GOT3 (cell line): ENCODE measurements at places on chromosomes 7 and 10.

DNA sequence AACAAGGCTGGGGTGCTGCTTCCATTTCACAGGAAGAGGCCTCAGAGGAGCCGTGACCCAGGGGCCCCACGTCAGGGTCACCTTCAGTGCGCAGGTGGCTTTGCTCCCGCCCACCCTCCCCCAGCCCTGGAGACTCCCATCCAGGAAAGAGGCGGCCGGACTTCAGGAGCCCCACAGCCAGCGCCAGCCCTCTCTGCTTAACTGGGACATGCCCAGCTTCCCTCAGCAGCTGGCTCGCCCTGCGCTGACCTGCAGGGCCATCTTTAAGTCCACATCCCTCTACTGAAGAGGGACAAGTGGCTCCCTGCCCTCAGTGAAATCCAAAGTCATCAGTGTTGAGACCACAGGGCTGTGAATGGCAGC is 141.9 kb upstream of the PPP2R2D start:
- no peak for DNase-seq

DNA sequence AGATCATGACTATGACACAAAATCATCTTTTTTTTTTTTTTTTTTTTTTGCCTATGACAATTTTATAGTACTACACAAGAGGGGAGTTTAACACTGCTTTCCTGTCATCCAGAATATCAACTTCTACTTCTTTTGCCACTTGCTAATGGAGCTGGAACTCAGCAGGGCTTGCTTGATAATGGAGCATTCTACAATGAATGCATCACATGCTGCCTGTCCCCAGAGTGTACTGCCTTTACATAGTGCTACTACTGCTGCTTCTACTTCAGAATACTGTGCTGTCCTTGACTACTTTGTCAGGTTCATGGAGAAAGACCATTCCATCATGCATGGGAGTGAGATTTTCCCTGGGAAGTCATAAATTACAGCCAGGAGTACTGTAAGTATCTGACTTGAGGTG is 338.6 kb upstream of the SEMA3A start:
- no peak for DNase-seq

DNA sequence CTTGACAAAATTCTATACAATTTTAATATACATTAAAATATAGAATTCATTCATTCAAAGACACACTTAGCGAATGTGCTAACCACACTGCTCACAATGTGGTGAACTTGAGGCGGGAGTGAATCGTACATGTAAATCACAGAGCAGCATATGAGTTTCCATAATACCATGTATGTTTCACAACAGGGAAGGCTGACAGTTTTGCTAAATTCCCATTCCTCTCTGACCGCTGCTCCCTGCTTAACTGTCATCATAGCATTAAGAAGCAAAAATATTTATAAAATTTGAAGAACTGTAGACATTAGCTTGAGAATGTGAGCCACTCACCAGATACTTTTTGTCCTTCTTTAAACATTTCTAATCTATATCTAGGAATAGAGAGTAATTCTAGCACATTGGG is 763.3 kb downstream of the MAGI2 start:
- no peak for DNase-seq

DNA sequence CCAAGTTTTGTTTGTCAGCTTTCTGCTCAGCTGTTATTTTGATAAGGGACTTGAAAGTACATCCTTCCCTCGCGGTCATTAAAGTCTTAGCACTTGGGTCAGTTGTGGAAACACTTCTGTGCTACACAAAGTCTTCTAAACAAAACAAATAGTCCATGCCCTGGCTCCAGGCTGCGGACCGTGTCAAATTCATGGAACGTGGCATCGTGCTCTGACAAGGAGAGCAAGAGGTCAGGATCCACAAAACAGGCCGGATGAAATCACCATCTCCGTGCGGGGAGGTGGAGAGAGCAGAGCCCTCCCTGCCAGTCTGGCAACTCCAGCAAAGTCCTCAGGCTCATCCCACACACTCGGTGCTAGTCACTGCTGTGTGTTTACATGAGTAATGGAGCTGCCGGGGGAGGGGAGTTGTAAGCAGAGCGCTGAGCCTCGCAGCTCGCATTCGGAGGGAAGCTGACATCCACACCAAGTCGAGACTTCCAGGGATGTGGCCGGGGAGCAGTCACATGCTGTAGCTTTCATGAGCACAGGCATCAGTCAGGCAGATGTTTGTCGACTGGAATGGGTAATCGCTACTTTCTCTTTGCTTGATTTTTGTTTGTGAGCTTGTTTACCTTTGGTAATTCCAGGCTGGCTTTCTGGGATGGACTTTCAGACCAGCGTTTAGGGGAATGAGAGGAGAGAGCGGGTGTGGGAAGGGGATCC is 147.6 kb downstream of the ARID5B start:
- peak; percentile 76 for DNase-seq

- no peak for DNase-seq
Measured at GRCh38 chr7:143811-144453, 48.4 kb upstream of the FAM20C start.

GRCh38 chr10:74156919-74157289 is 5.9 kb downstream of the ADK start:
- DNase-seq: no peak

GRCh38 chr7:44071726-44072363 is 6.5 kb upstream of the PGAM2 start:
- DNase-seq: no peak

DNA sequence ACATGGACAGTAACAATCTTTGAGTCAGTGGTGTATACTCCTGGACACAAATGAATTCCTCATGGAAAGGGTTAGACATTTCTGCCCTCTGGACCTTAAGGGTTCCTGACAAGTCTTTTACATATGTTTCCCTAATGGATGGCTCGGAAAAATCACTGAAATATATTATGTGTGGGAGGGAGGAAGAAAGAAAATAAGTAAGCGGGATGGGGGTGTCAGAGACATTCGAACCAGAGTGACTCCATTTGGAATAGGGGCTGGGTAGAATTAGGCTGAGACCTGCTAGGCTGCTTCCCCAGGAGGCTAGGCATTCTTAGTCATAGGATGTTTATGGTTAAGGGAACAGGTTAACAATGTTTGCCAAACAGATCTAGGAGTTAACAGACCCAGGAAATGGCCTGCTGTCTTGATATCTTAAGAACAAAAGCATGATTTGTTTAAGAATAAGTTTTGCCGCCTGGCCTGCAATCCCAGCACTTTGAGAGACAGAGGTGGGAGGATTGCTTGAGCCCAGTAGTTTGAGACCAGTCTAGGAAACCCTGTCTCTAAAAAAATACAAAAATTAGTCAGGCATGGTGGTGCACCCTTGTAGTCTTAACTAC is 1241.7 kb downstream of the TYW1 start:
- DNase-seq: no peak

- DNase-seq: no peak
Measured at GRCh38 chr7:28329661-28330363, 82.5 kb upstream of the CREB5 start.

- no peak for DNase-seq
Measured at GRCh38 chr10:70911386-70911785, 23.0 kb upstream of the PCBD1 start.

GRCh38 chr10:69968830-69969229 is 83.8 kb upstream of the MACROH2A2 start:
- no peak for DNase-seq

- no peak for DNase-seq
Measured at GRCh38 chr10:61986382-61986781, 84.9 kb downstream of the ARID5B start.

DNA sequence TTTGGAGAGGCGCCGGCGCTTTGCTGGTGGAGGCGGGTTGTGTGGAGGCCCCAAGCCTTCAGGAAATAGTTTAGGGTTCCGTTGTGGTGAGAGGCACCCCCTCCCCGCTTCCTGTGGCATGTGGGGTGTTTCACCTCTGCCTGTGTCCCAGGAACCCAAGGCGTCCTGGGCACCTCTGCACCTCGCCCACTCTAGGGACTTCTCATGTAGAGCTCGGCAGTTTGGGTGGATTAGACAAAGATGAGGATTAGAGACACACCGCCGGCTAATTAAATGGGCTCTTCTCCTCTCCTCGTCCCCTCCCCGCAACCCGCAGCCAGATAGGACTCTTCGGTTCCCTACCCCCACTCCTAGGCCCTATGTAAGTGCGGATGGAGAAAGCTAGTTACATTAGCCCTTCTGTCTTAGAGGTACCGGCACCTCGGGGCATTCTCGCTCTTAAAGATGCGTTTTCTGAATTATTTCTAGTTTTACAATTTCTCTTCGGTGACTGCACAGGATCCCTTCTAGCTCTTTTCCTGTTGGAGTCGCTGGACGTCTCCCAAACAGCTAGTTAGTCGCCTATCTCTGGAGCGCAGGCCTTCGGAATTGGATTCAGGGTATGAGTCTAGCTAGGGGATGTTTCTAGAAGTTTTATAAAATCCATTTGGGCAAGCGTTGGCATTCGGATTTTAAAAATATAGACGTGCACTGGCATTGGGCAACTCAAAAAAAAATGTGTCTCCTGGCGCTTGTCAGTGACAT is 7.8 kb downstream of the PTF1A start:
- DNase-seq: no peak

GRCh38 chr7:98641646-98642500 is 24.8 kb downstream of the NPTX2 start:
- no peak for DNase-seq

DNA sequence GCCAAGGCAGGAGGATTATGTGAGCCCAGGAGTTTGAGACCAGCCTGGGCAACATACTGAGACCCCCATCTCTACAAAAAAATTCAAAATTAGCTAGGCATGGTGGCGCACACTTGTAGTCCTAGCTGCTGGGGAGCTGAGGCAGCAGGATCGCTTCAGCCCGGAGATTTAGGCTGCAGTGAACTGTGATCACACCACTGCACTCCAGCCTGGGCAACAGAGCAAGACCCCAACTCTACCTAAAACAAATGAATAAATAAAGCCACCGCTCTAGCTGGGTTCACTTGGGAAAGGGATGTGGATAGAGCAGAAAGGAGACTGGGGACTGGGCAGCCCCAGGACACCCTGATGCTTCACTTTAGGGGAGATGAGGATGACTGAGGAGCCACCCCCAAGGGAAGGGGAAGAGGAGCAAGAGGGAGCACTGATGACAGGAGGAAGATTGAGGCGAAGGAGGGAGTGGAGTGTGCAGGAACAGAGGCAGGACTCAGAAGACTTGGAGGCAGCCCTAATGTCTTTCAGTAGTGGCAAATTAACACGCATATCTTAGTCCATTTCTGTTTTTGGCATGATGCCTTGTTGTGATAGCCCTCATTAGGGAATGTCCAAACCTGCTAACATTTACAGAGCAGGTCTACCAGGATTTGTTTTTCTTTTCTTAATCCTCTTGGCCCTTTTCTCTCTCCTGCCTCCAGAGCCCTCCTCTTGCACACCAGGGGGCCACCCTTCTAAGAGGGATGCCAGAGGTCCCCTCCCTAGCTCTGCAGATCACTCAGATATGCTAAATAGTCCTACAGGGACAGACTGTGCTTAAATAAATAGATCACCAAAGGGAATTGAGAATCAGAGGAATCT is 88.3 kb downstream of the C10orf105 start:
- no peak for DNase-seq

GRCh38 chr10:103781329-103782061 is 73.9 kb downstream of the SH3PXD2A start:
- DNase-seq: no peak

DNA sequence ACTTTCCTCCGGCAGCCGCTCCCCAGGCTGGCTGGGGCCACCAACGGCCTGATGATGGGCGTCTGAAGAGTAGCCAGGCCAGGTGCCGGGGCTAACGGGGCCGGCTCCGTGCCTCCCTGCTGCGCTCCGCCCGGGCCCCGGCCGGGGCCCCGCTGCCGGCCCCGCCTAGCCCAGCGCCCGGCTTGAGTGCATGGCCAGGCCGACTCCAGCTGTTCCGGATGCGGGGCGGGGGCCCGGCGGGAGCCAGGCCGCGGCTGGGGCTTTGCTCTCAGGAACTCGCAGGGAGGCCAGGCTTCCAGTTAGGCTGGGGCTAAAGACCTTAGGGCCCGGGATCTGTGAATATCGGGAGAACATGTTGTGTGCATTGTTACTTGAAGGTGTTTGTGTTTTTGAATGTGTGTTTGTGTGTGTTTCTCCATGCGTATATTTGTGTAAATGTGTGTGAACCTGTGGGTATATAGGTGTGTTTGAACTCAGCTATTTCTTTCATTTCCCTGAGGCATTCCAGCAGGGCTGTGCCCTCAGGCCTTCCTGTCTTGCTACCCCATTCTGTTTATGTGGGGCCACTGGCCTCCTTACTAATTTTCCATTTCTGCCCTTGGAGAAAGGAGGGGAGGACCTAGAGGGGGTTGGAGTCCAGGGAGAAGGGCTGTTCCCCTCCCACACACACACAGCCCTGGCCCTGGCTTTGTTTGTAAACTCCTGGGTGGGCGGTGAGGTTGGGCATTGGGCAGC is 1.1 kb upstream of the LBX1 start:
- no peak for DNase-seq

DNA sequence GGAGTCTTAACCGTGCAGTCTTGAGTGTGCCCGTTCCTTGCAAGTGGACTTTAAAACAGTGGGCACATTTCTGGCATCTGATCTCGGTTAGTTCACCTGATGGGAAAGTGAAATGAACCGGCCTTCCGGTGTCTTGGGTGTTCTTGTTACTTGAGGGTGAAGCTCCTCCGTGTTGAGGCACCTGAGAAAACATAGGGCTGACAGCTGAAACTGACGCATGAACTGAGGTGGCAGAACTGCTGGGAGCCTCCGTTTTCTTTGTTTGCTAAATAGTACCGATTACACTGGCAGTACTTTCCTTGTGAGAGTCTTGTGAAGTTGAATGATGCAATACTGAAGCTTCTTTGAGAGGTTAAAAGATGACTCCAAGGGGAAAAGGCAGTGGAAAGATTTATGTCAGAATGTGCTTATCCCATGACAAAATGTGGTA is 62.8 kb upstream of the SAMD8 start:
- DNase-seq: no peak

DNA sequence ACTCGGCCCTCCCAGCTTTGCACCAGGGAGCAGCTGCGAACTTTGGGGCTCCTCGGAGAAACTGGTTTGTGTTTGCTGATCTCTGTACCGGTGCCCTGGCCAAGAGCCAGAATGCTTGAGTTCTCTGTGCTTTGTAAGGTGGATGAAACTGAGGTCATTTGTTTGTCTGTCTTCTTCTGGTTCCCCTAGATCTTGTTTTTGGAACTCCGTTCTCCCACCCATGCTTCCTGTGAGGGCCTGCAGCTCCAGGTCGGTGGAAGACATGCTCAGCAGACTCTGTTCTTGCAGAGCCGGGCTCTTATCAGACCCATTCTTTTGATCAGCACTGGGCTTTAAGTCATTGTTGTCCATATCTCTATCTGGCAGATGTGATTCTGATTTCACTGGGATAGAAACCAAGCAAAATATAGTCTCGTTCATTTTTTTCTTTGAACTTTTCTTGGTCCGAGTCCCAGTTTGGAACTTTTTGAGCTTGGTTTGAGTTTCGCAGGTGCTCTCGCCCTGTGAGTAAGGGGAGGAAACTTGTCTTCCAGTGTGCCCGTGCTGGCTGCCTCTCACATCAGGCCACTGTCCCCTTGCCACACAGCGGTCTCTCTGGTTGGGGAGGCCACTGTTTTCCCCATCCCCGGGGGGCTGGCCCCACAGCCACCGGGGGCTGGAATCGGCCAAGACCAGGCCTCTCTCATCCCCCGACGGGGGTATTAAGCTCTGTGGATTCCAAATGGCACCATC is 31.2 kb downstream of the JCAD start:
- DNase-seq: no peak
